Prostate gland (tissue), 2 donors: ENCODE measurements at places on chromosomes 6 and 20. TPM values are rescaled to one million over a fixed set of nuclear protein-coding genes. Genes with fewer than 3 reads are reported as not detected.

Gene DAAM2
- total RNA-seq, result 4.7 TPM

Gene SNAP25
- total RNA-seq, result 10.0 TPM

- DNase-seq, result no peak
These were observed 61.2 kb downstream of the VIP start for GRCh38 chr6:152811785-152812184.

DNA sequence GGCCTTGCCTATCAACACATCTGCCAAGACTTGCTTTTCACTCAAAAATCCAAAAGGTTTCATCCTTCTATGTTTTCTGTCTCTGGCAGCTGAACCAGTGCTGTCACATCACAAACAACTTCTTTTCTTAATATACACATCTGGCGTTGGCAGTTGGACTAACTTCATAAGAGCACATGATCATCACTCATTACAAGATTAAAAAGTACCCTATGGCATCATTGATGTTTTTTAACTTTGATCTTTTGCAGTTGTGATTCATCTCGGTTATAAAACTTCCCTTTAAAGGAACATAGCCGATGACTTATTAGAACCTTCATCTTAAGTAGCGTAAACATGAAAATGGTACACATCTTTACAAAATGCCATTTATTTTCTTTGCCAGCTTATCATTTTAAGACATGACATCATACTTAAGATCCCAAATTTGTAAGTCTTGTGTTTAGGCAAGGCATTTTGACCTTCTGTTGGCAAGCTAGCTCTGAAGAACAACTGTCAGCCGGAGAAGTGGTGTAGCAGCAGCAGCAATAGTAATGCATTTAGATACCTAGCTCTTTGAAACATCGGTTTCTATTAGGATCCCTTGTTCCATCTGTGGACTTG, 64.2 kb upstream of the SUPT3H start:
- no peak for DNase-seq
